Panc1 (cell line): ENCODE measurements at places on chromosomes 7 and 10. TPM values are rescaled to one million over a fixed set of nuclear protein-coding genes. Genes with fewer than 3 reads are reported as not detected.

DNA sequence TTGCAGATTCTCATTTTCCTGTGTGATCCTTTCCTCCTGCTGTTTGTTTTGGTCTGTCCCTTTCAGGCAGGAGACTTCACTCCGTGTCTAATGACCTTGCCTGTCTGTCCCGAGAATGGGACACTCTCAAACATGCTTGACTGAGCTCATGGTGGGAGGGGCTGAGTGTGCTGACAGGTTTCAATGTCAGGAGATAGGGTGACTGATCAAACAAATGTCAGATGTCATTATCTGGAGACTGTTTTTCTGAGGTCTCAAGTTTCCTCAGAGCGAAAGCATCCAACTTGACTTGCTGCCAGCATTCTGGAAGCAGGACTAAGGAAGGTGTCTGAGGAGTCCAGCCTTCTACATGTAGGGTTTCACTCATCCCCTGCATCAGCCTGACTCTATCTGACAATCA is 228.8 kb upstream of the KIAA1217 start:
- H3K27ac ChIP-seq, result no peak overlapping the region
- H3K36me3 ChIP-seq, result no peaks in the 10 kb centered on the region
- H3K4me3 ChIP-seq, result no peak overlapping the region
- H3K4me1 ChIP-seq, result no peaks in the 10 kb centered on the region

DNA sequence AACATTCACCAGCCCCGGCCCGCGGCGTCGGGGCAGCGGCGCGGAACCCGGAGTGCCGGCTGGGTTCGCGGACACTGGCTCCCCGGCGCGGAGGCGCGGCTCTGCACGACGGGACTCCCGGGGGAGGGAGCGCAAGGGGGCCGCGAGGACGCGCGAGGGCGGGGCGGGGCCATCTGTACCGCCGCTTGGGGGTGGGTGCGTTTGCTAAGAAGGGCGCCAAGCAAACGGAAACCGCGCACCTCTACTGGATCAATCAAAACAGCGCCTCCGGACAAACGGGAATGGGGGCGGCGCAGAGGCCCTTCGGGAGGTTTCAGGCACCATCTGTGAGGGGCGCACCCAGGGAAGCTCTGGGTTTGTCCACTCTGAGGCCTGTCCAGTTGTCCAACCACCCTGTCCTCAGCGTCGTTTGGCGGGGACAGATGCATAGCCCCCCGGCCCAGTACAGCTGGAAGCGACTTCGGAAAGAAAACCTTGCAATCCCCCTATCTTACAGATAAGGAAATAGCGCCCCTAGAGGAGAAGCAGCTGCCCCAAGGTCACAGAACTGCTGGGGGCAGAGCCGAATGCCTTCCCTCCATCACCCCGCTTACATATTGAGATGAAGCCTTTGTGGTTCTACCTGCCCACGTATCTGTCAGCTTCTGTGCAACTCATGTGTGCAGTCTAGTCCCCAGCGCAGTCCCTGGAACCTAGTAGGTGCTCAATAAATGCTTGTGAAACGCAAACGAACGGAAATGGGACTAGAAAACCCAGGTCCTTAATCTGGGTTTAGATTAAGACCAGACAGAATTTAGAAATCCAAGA is 10.7 kb upstream of the SLIT1 start:
- DNase-seq, result peak; percentile 36
- H3K4me1 ChIP-seq, result peaks cover 12% of the 10 kb centered on the region; the same call in 1 of the 2 replicates
- H3K36me3 ChIP-seq, result no peaks in the 10 kb centered on the region
- H3K27ac ChIP-seq, result peak overlapping the region; percentile 64
- H3K4me3 ChIP-seq, result peak overlapping the region; percentile 47
- H3K27me3 ChIP-seq, result no peaks in the 10 kb centered on the region

DNA sequence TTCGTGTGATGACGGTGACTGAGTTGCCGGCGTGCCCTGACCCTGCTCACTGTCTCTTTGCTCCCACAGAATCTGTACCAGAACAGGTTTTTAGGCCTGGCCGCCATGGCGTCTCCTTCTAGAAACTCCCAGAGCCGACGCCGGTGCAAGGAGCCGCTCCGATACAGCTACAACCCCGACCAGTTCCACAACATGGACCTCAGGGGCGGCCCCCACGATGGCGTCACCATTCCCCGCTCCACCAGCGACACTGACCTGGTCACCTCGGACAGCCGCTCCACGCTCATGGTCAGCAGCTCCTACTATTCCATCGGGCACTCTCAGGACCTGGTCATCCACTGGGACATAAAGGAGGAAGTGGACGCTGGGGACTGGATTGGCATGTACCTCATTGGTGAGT is 199.2 kb downstream of the HECW1 start:
- H3K27ac ChIP-seq, result no peak overlapping the region
- H3K27me3 ChIP-seq, result peaks cover 5% of the 10 kb centered on the region; the same call in 1 of the 2 replicates
- no peak for DNase-seq
- H3K4me3 ChIP-seq, result no peak overlapping the region
- no peaks in the 10 kb centered on the region for H3K4me1 ChIP-seq

Gene MASTL
- 12.3 TPM for total RNA-seq

GRCh38 chr7:100711369-100711768 is 5.4 kb downstream of the POP7 start:
- peaks cover 8% of the 10 kb centered on the region; the same call in 1 of the 2 replicates for H3K4me1 ChIP-seq
- no peak overlapping the region for H3K4me3 ChIP-seq
- no peaks in the 10 kb centered on the region for H3K36me3 ChIP-seq
- no peaks in the 10 kb centered on the region for H3K27me3 ChIP-seq
- no peak for DNase-seq
- no peak overlapping the region for H3K27ac ChIP-seq

Gene MBL2
- total RNA-seq, result not detected
